ENCODE measurements at places on chromosomes 1 and 21.

GRCh38 chr1:154741327-154741726, 128.8 kb downstream of the KCNN3 start:
- DNase-seq = no peak

DNA sequence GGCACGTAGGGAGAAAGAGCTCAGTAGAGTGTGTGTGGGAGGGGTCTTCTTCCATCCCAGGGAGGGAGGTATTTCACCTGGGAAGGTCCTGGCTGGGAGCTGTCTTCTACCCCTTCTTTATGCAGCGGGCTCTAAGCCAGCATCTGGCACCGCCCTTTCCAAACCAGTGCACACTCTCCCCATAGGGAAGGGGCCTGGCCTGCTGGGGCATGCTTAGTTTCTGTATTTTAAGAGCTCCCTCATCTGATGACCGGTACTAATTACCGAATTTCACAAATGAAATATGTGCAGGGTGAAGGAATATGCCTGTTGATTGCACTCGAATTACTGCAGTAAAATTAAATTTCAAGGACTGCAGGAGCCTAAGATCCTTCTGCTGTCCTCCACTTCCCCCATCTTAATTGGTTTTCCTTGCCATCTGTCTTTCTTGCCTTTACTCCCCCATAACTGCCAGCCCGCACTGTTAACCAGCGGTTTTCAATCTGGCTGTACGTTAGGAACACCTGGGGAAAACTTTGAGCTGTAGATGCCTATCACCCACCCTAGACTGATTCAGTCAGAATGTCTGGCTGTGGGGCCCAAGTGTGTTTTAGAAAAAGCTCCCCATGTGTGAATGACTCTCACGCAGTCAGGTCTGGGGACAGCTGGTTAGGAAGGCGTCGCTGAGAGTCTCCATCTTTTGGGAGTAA, 20.1 kb downstream of the GALNT2 start:
- no peak for DNase-seq

- DNase-seq = no peak
These were observed 215.1 kb downstream of the PTPRU start for GRCh38 chr1:29451368-29451892.

- DNase-seq = no peak
These were observed 180.9 kb upstream of the PRMT6 start for GRCh38 chr1:106875622-106876021.

- DNase-seq = no peak
These were observed 897 bp downstream of the ZYG11B start for GRCh38 chr1:52727114-52727586.

GRCh38 chr1:109796484-109797302, 33.0 kb upstream of the EPS8L3 start:
- DNase-seq = no peak

DNA sequence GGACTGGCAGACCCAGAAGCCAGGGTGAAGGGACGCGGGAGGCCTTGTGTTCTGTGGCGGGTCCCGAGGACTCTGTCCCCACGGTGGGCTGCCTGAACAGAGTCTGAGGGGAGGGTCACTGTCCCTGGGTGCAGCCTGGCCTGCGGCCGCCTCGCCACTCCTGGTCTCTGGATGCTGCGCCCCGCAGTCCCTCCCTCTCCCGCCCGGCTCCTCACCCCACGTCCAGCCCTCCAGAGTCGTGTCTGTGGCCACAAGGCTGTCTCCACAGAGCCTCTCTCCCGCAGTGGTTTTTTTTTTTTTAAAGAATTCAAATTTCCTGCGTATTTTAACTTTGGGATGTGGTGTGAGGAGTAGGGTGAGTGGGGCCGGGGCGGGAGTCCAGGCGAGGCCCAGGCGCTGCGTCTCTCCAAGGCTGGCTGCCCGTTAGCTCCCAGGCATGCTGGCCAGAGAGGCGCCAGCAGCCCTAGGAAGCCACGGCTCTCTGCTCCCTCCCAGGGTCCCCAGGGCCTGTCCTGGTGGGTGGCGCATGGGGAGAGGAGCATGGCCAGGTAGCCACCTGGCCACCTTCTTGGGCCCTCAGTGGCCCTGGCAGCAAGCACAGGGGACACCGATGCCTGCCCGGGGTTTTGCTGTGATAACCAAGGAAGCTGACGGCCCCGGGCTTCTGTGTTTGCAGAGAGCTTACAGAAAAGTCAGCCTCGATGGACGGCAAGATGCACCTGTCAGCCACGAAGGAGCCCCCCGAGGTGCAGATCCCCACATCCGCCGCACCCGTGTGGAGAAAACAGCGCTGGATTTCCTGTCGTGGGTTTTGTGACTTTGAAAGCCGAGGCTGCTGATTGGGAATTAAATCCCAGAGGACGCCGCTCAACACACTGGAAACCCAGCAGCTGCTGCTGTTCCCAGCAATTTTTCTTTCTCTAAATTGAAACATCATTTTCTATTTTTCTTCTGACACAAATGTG, 72.8 kb downstream of the MORN1 start:
- no peak for DNase-seq

- no peak for DNase-seq
These were observed 29.6 kb downstream of the UBE2G2 start for GRCh38 chr21:44771896-44772525.

GRCh38 chr1:1006305-1007159, 6.6 kb upstream of the HES4 start:
- no peak for DNase-seq

GRCh38 chr1:55015731-55016620, 17.2 kb downstream of the BSND start:
- DNase-seq = no peak

DNA sequence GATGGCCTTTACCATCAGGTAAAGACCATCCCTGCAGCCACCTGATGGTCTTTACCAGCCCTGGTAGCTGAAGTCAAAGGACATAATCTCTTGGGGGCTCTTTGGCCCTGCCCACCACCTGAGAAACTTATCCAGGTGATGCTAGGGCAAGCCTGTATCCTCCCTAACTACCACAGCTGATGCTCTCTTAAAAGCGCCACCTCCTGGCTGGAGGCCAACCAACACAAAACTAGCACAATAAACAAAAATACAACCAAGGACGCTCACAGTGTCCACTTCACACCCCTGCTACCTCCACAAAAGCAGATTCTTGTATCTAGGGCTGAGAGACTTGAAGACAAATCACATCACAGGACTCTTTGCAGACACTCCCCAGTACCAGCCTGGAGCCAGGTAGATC, 357.1 kb upstream of the POU3F1 start:
- no peak for DNase-seq

DNA sequence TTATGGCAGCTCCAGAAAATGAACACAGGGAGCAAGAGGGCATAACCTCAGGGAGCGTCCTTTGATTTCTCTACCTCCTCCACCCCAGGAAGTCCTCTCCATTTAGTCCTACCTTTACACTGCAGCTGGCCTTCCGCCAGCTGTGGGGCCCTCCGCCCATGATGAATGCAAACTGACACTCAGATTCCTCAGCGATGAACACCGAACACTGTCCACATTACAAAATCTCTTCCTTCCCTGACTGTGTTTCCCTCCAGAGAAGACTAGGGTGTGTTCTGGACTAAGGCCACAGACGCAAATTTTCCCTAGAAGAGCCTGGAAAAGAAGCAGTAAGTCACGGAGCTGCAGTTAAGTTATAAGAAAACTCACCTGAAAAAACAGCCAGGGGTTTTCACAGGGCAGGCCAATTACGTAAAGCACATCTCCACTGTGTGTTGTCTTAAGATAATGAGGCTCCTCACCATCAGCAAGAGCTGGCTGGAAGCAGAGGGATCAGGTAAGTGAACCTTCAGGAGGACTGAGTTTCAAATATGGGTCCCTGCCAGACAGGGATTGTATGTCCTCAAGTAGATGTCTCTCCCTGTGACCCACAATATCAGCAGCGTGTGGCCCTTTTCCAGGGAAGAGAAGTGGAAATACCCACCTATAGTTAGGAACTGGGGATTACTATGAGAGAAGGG, 46.3 kb upstream of the ATP1B1 start:
- DNase-seq = no peak

- no peak for DNase-seq
These were observed 10.9 kb upstream of the IFI16 start for GRCh38 chr1:158998781-158999161.

GRCh38 chr21:39094087-39094780, 89.0 kb downstream of the PSMG1 start:
- DNase-seq = no peak

- DNase-seq = no peak
These were observed 6.1 kb downstream of the CAPZA1 start for GRCh38 chr1:112625696-112626095.

DNA sequence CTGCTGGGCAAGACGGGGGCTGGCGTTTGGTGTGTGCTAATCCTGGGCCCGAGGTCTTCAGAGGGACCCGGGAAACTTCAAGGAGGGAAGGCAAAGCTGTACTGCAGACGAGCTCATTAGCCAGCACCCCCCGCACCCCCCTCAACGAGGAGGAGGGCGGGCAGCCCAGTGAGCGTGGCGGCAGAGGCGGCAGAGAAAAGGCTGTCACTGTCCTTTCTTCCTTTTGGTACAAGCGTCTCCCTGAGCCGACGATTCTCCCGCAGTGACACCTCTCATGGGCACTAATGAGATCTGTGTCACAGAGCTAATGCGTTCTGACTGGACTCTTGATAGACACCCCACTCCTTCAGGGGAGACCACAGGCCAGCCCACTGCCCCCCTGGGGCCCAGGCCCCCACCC, 29.5 kb downstream of the DMAP1 start:
- no peak for DNase-seq

- peak; percentile 20 for DNase-seq
These were observed 2.3 kb downstream of the ANP32E start for GRCh38 chr1:150233359-150234308.

DNA sequence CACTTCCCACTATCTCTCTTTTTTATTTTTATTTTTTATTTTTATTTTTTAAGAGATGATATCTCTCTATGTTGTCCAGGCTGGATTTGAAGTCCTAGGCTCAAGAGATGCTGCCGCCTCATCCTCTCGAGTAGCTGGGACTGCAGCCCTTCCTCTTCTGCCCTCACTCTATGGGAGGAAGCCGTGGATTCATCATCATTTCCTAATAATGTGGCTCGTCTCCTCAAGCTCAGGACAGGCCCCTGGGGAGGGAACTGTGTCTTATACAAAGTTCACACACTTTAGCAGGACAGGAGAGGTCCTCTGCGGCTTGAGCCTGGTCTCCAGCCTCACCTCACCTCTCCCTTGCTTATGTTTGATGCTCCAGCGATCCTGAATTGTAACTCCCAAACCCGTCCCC, 16.5 kb upstream of the IFFO2 start:
- DNase-seq = no peak

DNA sequence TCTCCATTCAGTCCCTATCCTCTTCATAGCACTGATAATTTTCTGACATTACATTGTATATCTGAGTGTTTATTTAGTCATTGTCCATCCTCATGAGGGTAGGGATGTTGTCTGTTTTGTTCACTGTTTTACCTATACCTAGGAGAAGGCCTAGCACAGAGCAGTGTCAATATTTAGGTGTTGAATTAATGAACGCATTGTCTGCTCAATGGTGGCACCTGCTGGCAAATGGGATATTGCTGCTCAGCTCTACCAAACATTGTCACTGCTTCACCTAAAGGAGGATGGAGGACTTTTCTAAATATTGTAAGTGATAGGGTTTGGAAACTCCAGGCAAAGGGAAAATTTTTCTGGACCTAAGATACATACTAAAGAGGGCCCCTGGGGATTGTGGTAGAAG, 243.9 kb downstream of the RRAGC start:
- no peak for DNase-seq

- peak; percentile 20 for DNase-seq
These were observed 782 bp downstream of the PCAT6 start for GRCh38 chr1:202811296-202812175.

DNA sequence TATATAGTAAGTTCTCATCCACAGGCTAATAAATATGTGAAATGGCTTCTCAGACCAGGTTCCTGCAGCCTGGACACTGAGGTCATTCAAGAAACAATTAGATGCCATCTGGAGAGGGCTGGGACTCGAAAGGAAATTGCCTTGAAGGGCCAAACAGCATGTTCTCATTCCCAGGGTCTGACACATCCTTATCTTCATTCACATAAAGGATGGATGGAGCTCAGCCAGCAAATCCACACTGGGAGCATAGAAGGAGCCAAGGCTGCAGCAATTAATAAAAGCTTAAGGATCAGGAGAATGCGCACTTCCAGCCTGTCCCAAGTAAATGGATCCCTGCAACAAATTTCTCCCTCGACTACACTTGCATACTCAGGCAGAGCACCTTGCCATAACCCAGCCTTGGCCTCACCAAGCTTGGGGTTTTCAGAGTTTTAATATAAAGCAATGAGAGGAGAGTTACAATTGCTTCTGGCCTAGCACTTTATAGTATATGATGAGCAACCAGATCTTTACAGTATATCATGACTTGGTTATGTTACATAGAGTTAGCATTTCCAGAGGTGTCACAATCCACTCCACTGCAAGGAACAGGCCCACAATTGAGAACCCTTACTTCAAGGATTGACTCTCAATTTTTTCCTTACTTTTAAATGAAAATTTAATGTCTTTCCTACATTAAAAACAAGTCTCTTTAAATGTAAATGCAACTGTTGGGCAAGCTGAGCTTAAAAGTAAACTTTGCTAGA, 55.9 kb downstream of the BCAR3 start:
- no peak for DNase-seq

- DNase-seq = no peak
These were observed 30.7 kb downstream of the PPP2R5A start for GRCh38 chr1:212315907-212316306.

DNA sequence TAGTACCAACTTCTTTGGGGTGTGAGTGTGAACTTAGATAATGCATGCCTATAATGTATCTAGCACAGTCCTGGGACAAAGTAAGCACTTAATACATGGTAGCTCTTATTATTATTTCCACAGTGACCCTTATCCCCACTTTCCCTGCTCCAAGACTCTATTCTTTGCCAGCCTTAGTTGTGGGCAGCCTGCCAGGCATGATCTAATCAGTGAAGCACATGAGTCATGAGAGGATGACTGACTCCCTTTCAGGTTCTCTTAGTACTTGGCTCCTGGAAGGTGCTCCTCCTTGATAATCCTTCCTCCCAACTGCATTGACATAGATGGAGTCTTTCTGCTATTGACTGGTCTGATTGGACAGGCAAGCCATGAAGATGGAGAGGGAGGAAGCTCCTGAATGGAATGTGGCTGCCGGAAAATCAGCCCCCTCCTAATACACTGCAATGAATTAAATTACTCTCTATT, 17.4 kb upstream of the GNG12 start:
- no peak for DNase-seq

DNA sequence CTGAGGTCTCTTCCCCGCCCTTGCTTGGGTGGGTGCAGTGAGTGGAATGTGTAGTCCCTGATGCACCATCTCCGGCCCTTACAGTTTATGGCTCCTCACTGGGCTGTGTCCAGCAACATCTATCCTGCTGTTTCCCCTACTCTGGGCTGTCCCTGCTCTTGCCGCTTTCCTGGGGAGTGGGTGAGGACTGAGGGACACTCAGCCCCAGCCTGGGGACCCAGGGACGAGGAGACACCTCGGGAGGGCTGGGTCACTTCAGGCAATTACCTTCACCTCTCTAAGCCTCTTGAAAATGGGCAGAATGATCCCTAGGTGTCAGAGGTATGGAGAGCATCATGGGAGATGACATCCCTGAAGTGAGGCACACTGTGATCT, 13.6 kb upstream of the LRP8 start:
- DNase-seq = no peak

GRCh38 chr1:214791961-214792360, 189.0 kb downstream of the CENPF start:
- no peak for DNase-seq

- no peak for DNase-seq
These were observed 93.0 kb upstream of the TENT5C start for GRCh38 chr1:117512728-117513321.

GRCh38 chr1:2878591-2878990, 77.1 kb upstream of the TTC34 start:
- no peak for DNase-seq

- no peak for DNase-seq
These were observed 555.4 kb upstream of the NEGR1 start for GRCh38 chr1:72837781-72838180.

- DNase-seq = no peak
These were observed 52.2 kb downstream of the TRAF5 start for GRCh38 chr1:211378844-211379243.
